ENCODE measurements at places on chromosomes 4 and X.

DNA sequence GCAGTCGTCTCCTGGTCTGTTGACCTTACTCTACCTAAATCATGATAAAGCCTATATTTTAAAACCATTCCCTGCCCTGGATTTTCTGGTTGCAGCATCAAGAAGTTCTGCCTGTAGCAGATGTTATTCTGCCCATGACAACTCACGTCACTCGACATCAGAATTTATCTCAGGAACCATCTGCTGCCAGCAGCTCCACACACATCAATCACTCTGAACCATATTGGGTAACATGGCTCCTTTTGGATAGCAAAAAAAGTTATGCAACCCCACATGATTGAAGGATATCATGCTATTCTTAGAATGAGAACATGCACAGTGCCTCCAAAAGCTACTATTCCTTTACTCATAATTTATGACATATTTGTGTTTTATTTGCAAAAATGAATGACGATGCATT lies 341.4 kb downstream of the DHRSX start:
- DNase-seq, result no peak
- no peak overlapping the region for H3K4me3 ChIP-seq
- H3K27ac ChIP-seq, result no peak overlapping the region
- H3K4me1 ChIP-seq, result no peaks in the 10 kb centered on the region
- H3K36me3 ChIP-seq, result peaks cover 24% of the 10 kb centered on the region

- DNase-seq, result no peak
- H3K4me1 ChIP-seq, result peaks cover 58% of the 10 kb centered on the region
- H3K36me3 ChIP-seq, result no peaks in the 10 kb centered on the region
- no peak overlapping the region for H3K4me3 ChIP-seq
- no peak overlapping the region for H3K27ac ChIP-seq
- no peaks in the 10 kb centered on the region for H3K27me3 ChIP-seq
These were observed 17.0 kb upstream of the PAPSS1 start for GRCh38 chr4:107736924-107737448.

GRCh38 chr4:184416913-184417734 lies 57.2 kb downstream of the IRF2 start:
- H3K4me1 ChIP-seq, result no peaks in the 10 kb centered on the region

DNA sequence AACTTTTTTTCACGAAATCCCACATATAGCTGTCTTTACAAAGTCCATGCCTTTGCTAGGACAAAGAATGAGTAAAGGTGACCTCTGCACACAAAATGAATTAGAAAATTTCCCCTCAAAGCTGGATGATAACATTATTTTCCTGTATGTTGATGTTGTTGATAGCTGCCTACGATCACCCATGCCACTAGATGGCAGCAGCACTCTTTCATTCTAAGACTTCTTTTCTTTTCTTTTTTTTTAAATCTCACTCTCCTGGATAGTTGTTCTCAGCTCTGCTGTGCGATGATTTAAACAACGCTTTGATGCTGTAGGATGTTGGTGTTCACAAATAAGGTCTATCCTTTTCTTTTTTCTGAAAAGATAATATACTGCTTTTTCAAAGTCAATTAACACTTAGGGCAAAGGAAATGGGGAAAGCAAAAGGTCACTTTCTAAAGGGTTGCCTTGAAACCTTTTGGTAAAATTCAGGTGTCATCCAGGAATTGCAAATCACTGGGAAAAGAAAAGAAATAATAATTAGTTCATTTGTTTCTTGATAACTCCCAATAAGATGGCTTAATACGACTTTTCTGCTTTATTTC lies 266.8 kb downstream of the C4orf33 start:
- peak; percentile 32 for DNase-seq
- H3K27me3 ChIP-seq, result no peaks in the 10 kb centered on the region
- H3K27ac ChIP-seq, result no peak overlapping the region

GRCh38 chrX:36950495-36951253 lies 57.5 kb upstream of the FAM47C start:
- H3K4me1 ChIP-seq, result peaks cover 3% of the 10 kb centered on the region
- H3K27me3 ChIP-seq, result peaks cover 7% of the 10 kb centered on the region
- DNase-seq, result no peak
- no peak overlapping the region for H3K27ac ChIP-seq
- H3K4me3 ChIP-seq, result no peak overlapping the region
- no peaks in the 10 kb centered on the region for H3K36me3 ChIP-seq

DNA sequence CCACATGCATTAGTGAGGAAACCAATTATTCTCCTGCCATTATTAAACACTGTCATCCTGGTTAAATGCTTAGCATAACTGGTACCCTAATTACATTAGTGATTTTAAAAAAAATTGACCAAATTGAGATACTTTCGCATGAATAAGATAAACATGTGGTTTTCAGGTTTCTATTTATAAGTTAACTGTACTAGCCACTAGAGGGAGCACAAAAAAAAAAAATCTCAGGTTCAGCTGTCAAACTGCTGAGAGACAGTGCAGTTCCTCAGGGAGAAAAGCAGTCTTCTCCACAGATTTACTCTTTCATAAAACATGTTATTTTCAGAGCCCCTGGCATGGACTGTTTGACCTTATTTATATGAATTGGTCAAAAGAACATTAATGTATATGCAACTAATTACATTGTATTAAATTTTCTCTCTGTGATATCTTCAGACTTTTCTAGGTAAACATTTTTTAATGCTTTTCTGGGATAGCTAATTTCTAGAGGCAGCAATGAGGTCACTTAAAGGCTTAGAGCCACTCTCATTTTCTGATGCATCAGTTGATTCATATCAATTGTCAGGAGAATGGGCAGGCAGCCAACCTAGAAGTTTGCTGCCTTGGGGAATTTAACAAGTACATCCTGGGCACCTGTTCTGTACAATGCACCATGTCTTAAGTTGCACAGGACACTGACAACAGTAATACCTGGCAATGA lies 167.5 kb downstream of the CDS1 start:
- H3K27me3 ChIP-seq, result no peaks in the 10 kb centered on the region
- no peak overlapping the region for H3K4me3 ChIP-seq
- peaks cover 28% of the 10 kb centered on the region for H3K36me3 ChIP-seq
- DNase-seq, result no peak
- H3K4me1 ChIP-seq, result no peaks in the 10 kb centered on the region

DNA sequence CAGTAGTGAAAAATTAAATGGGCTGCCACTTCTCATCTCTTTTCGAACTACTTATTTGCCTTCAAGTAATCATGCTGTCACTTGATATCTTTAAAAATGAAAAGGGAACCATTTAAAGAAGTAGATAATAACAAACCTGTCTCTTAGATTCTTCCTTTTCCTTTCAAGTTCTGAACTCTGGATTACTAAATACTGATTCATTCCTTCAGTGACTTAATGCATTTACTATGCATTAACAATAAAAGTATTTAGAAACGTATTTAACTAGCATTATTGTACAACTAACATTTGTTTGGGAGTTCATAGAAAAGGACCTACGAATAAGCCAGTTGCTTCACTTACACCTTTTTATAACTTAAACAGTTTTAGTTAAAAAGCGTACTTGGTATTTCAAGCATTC lies 61.1 kb upstream of the RAB33B start:
- H3K27me3 ChIP-seq, result no peaks in the 10 kb centered on the region
- DNase-seq, result no peak
- no peaks in the 10 kb centered on the region for H3K4me1 ChIP-seq
- H3K4me3 ChIP-seq, result no peak overlapping the region
- H3K36me3 ChIP-seq, result peaks cover 44% of the 10 kb centered on the region
- peak overlapping the region; percentile 9 for H3K27ac ChIP-seq

DNA sequence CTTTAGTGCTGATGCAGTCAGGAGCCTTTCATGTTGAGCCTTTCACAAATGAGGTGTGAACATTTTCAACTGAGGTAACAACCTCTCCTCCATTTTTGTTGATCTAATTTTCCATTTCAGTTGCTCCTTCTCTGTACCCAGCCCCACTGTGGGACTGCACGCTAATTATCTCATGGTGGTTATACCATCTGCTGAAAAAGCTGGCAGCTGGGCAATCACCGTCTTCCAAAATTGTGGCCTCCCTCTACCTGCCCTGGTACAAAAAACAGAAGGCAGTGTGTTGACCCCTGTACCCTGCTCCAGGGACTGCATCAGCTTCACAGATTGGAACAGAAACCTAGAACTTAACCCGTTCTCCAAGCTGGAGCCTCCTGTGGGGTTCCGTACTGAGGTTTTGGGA lies 72.4 kb upstream of the LONRF3 start:
- no peaks in the 10 kb centered on the region for H3K36me3 ChIP-seq
- H3K4me3 ChIP-seq, result no peak overlapping the region
- peaks cover 27% of the 10 kb centered on the region for H3K27me3 ChIP-seq
- no peaks in the 10 kb centered on the region for H3K4me1 ChIP-seq
- H3K27ac ChIP-seq, result no peak overlapping the region
- no peak for DNase-seq

DNA sequence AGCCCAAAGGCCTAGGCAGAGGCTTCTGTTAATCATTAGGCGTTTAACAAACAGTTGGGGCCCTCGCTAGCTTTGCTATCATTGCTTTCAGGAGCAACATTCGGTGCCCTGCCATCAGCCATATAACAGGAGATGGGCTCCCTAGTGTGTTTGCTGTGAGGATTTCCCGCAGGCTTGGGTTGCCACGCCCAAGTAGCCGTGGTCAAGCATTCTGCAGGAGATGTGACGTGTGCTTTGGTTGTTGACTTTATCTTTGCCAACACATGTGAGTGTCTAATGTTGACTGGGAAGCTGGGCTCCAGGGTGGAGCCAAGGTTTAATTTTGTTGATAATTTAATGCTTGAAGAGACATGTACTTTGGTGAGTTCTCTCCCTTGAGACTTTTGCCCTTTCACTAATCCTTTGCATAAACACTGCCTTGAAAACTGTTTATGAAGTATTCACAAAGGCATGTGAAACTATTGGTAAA lies 184.6 kb upstream of the KIT start:
- no peaks in the 10 kb centered on the region for H3K4me1 ChIP-seq
- no peaks in the 10 kb centered on the region for H3K27me3 ChIP-seq
- DNase-seq, result no peak

DNA sequence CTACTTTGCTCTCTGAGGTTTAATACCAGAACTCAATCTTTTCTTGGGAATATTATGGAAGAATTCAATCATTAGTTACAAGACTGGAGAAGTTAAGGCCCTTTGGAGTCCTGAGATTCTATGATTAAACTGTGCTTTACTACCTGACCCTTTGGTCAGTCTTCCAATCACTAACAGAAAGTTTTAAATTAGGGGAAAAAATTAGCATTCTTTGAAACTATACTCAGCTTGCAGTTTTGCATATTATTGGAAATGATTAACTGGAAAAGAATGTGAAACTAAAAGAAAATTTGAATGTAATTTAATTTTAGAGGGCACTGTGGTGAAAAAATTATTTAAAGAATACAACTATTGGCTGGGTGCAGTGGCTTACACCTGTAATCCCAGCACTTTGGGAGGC lies 18.7 kb upstream of the GPR34 start:
- no peak for DNase-seq
- no peak overlapping the region for H3K27ac ChIP-seq
- no peaks in the 10 kb centered on the region for H3K4me1 ChIP-seq
- no peak overlapping the region for H3K4me3 ChIP-seq
- no peaks in the 10 kb centered on the region for H3K36me3 ChIP-seq

DNA sequence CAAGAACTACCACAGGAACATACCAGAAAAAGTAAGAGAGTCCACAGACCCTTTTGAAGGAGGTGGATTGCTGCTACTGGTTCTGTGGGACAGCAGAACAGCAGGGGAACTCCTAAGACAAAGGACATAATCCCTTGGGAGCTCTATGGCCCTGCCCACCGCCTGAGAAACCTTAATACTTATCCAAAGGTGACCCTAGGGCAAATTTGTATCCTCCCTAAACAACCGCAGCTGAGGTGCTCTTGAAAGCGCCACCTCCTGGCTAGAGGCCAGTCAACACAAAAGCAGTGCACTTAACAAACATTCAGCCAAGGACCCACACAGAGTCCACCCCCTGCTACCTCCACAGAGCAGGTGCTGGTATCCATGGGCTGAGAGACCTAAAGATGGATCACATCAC lies 136.8 kb downstream of the ADAM29 start:
- H3K4me1 ChIP-seq, result no peaks in the 10 kb centered on the region
- DNase-seq, result no peak
- H3K27me3 ChIP-seq, result no peaks in the 10 kb centered on the region
- no peaks in the 10 kb centered on the region for H3K36me3 ChIP-seq
- H3K4me3 ChIP-seq, result no peak overlapping the region
- H3K27ac ChIP-seq, result no peak overlapping the region

GRCh38 chr4:184568770-184569169 lies 80.5 kb downstream of the CASP3 start:
- DNase-seq, result no peak
- H3K4me1 ChIP-seq, result no peaks in the 10 kb centered on the region
- no peaks in the 10 kb centered on the region for H3K27me3 ChIP-seq
- no peak overlapping the region for H3K27ac ChIP-seq
- no peak overlapping the region for H3K4me3 ChIP-seq

DNA sequence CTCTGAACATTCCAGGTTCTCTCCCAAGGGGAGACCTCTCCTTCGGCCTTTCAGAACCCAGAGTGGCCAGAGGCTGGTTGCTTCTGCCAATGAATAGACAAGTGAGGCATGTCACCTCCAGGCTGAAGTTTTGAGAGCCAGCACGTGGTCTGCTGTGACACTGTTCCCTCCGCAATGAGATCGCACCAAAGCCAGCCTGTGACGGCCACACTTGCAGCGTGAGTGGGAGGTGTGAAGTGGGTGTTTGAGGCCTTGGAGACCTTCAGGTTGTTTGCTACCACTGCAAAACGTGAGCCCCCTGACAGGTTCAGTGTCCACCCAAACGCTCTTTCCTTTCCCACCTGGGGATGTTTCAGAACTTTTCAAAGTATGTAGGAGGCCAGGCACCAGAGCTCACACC lies 81.0 kb downstream of the WFS1 start:
- H3K36me3 ChIP-seq, result no peaks in the 10 kb centered on the region
- H3K4me1 ChIP-seq, result no peaks in the 10 kb centered on the region
- peaks cover 35% of the 10 kb centered on the region for H3K27me3 ChIP-seq

- no peak overlapping the region for H3K27ac ChIP-seq
- no peaks in the 10 kb centered on the region for H3K36me3 ChIP-seq
- H3K4me1 ChIP-seq, result peaks cover 2% of the 10 kb centered on the region
- no peak overlapping the region for H3K4me3 ChIP-seq
These were observed 47.7 kb downstream of the ZFYVE28 start for GRCh38 chr4:2370597-2371320.

DNA sequence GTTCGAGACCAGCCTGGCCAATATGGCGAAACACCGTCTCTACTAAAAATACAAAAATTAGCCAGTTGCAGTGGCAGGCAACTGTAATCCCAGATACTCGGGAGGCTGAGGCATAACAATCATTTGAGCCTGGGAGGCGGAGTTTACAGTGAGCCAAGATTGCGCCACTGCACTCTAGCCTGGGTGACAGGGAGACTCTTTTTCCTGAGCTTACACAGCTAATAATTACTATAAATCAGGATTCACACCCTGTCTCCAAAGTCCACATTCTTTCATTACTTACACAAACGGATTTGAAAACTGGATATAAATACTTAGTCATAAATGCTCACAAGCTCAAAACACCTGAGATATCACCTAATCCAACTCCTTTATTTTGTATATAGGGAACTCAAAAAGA lies 151.6 kb downstream of the LRBA start:
- no peaks in the 10 kb centered on the region for H3K27me3 ChIP-seq
- peaks cover 2% of the 10 kb centered on the region for H3K4me1 ChIP-seq
- peaks cover 4% of the 10 kb centered on the region for H3K36me3 ChIP-seq
- DNase-seq, result no peak
- H3K4me3 ChIP-seq, result no peak overlapping the region

GRCh38 chr4:105257817-105258495 lies 111.3 kb downstream of the TET2 start:
- peaks cover 43% of the 10 kb centered on the region for H3K36me3 ChIP-seq
- no peak overlapping the region for H3K27ac ChIP-seq
- DNase-seq, result no peak
- no peaks in the 10 kb centered on the region for H3K4me1 ChIP-seq
- H3K4me3 ChIP-seq, result no peak overlapping the region

Measured in mesothelial cell of epicardium (in vitro differentiated cells).